ENCODE measurements at places on chromosomes 7 and 10.

GRCh38 chr10:118978316-118978997, 51.1 kb upstream of the NANOS1 start:
- DNase-seq = no peak

GRCh38 chr10:12241810-12242529, 46.0 kb downstream of the CDC123 start:
- no peak for DNase-seq

DNA sequence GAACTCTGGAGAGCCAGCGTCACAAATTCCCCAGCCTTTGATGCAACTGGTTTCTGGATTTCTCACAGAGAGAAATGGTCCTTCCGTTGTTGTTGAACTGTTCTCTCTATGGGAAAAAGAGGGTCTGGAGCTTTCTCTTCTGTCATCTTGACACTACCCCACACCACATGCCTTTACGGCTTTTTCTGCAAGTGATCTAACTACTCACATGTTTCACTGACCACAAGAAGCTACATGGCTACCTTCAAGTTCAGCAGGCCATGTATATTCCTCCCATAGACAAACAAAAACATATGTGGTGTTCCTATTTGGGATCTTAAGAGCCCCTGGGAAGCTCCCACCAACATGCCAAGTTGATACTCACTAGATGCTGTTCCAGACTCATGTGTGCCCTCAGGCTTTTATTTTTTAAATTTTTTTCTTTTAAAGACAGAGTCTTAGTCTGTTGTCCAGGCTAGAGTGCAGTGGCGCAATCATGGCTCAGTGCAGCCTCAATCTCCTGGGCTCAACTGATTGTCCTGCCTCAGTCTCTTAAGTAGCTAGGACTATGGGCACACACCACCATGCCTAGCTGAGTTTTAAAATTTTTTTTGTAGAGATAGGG, 72.0 kb downstream of the RNF216 start:
- DNase-seq = no peak

DNA sequence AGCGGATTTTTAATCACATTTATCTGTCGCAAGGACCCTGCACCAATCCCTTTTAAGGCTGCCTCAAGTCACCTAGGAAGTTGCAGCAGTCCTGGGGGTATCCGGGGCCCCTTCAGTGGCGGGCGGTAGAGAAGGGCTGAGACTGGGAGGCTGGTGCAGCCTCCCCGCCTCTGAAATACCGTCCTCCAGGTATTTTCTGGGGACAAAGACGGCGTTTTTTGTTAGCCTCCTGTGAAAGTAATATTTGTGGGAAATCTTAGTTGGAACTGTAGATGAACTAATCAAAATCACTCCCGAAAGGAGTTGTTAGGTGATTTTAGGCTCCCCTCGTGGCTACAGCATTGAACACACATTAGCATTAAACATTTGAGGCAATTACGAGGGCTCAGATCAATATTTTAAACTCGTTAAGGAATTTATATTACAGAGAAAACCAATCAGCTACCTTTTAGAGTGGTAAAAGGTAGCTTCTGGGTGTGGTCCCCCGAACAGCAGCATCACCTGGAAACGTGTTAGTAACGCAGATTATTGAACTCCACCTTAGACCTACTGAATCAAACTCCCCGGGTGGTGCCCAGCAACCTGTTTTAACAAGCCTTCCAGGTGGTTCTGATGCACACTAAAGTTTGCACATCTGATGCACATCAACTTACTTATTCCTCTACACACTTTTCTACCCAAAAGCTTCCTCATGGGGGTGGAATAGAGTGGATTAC, 530 bp upstream of the ANXA7 start:
- DNase-seq = no peak

DNA sequence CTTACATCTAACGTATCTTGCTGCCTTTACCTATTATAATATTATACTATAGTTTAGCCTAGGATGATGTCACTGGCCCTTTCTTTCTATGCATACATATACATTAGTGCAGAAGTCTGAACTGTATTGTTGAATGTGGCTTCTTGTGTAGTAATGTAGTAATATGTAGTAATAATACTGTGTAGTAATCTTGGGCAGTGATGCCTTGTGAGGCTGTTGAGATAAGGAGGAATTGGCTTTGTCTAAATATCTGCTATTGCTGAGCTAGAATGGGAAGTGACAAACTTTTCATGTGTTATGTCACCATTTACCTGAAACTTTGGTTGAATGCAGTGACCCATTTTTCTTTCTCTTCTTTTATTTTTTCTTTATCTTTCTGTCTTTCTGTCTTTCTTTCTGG, 11.0 kb downstream of the GLCCI1 start:
- no peak for DNase-seq

DNA sequence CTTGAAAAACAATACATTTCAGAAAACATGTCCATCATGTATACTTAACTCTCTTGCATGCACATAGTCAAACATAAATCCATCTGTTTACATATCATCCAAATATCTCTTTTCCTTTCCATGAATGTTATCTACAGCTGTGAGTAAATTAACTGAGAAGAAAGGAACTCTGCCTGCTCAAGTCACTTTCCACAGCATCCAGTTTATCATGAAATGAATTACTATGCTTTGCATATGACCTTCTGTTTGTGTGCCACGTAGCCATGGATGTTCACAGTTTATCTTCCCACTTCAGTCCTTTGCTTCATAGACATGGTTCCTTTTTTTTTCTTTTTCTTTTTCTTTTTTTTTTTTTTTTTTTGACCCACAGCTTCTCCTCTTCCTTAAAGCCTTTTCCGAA, 39.6 kb downstream of the BZW2 start:
- DNase-seq = no peak

GRCh38 chr10:105258036-105258673, 617.1 kb downstream of the SORCS3 start:
- DNase-seq = no peak

DNA sequence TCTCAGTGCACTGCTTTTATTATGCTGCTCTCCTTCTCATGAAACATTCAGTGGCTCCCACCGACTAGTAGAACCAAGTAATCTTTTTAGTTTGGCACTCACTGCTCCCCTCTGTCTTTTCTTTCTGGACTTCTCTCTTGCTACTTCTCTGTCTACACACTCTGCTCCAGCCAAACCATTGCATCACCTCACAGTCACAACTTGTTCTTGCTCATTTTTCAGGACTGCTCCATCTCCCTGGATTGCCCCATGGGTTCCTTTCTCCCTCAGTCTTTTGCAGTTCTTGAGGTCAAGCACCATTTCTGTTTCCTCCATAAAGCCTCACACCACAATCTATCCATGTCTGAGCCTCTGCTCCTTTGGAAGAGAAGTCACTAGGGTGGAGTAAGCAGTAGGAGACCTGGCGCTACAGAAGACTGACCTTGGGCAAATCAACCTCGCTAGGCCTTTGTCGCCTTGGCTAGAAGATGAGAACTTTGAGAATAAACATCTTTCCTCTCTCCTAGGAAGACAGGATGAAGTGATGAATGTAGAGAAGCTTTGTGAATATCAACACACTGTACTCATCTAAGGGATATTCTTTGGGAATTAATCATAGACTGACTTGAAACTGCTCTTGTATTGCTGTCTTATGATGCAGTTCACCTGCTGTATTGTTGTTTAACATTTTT, 186.2 kb downstream of the LRMDA start:
- DNase-seq = no peak

DNA sequence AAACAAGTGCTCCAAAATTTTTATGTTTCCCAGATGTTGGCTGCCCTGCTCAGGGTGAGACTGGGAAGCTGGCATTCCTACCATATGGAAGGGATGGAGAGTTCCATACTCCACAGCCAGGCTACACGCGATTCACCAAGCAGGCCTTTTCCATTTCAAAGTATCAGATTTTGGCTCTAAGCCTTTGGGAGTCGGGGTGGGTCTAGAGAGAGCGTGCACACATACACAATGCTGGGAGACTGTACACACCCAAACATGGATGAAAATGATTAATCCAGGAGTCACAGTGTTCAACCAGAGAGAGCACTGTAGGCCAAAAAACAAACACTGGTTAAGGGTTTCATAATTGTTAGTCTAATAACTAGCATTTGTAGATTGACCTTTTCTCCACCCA, 295.0 kb downstream of the BICC1 start:
- no peak for DNase-seq

DNA sequence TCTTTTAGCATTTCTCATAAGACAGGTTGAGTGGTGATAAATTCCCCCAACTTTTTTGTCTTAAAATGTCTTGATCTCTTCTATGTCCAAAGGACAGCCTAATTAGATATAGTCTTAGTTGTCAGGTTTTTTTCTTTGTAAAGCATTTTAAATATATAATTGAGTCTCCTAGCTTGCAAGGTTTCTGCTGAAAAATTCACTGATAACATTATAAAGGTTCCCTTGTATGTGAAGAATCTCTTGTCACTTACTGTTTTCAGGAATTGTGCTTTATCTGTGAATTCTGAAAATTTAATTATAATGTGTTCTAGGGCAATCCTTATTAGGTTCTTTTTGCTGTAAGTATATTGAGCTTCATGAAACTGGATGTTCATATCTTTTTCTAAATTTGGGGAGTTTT, 96.8 kb upstream of the ZNF92 start:
- no peak for DNase-seq

GRCh38 chr7:137717045-137717444, 129.7 kb downstream of the DGKI start:
- no peak for DNase-seq

GRCh38 chr10:10925667-10926066, 92.0 kb upstream of the CELF2 start:
- no peak for DNase-seq

GRCh38 chr10:24821986-24822385, 98.3 kb upstream of the ARHGAP21 start:
- DNase-seq = no peak

DNA sequence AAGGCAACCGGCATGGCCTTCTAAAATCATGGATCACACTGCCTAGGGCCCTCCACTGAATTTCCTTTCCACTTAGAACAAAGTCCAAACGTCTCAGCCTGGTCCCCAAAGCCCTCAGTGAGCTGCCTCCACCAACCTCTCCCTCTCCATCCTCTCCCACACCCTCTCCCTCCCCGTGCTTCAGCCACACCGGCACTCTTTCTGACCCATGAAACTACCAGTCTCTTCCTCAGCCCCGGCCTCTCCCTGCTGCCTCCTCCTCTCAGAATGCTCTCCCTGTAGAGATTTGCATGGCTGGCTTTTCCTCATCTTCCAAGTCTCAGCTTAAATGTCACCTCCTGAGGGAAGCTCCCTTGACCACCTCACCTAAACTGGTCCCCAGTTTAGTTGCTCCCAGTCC, 219.0 kb upstream of the ZMIZ1 start:
- DNase-seq = no peak

- DNase-seq = no peak
Observed at GRCh38 chr7:90720984-90721760, 125.1 kb downstream of the CDK14 start.

- DNase-seq = no peak
Observed at GRCh38 chr10:78424723-78425122, 391.1 kb downstream of the RPS24 start.

GRCh38 chr7:29146888-29147609, 712 bp upstream of the CPVL start:
- DNase-seq = no peak

GRCh38 chr7:34249192-34249591, 343.9 kb downstream of the BMPER start:
- DNase-seq = no peak

DNA sequence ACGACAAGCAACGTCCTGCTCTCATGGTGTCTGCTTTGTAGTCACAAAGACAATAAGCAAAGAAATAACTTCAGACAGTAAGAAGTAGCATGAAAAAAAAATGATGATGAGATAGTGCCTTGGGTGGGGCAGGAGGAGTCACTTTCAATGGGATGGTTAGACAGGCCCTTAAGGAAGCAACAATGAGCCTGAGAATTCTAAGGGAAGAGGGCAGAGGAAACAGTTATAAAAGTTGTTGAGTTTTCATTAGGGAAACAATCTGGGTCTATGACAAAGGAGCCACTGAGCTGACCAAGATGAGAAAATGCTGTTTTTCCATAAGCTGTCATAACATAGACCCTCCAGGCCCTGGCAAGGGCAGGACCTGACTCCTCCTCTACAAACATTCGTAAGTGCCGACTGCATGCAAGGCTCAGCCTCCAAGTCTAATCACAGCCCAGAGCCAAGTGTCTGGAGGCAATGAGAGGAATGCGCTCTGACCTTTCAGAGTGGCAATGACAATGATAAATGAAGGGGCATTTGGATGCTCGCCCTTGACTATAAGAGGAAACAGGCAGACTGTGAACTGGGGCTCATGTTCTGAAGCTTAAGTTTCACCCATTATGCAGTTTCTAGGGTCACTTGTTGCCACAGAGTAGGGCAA, 43.7 kb downstream of the PPP1R3C start:
- DNase-seq = no peak
